ENCODE measurements at places on chromosomes 1 and 21.

GRCh38 chr1:207454046-207454964 is at the start of gene CR2:
TSS of gene CR2 (plus strand) at chr1:207454328. CDS start at chr1:207454419, 91 bp downstream.
- no peak for DNase-seq

DNA sequence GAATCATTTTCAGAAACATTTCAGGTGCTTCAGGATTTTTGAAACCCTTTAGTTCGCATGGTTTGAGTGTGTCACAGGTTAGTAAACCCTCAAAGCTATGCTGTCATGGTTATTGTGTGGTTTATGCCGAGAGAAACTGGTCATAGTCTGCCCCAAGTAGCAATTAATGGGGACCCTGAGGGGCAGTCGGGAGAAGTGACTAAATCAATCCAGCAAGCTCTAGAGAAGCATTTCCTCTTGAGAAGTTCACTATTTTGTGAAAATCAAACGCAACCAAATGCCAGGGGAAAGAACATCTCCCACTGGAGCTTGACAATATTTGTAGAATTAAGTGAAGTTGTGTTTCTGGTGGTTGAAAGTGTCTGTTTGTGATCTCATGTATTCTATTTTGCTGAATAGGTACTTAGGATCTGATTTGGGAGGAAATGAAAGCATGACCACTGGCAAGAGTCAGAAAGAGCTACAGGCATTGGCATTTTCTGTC is 63.0 kb upstream of the BACH1 start:
- no peak for DNase-seq

DNA sequence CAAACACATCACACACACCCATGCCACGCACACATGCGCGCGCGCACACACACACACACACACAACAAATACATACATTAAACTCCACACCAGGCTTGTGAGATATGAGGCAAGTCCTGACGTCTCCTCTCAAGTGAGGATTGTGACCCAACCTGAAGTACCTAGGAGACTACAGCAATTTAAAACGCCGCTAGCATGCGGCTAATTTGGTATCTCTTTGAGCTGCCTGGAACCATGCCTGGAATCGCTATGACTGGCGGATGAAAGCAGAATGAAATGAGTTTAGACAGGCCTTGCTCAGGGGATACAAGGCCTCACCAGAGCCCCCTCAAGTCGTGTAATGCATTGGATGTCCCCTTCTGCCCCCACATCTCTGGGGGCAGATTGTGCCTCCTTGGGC is 1.6 kb upstream of the RAB7B start:
- no peak for DNase-seq

- DNase-seq = no peak
These were observed 5.6 kb upstream of the PTCH2 start for GRCh38 chr1:44848456-44849181.

GRCh38 chr1:22553104-22553880 is 10.0 kb upstream of the EPHA8 start:
- no peak for DNase-seq

DNA sequence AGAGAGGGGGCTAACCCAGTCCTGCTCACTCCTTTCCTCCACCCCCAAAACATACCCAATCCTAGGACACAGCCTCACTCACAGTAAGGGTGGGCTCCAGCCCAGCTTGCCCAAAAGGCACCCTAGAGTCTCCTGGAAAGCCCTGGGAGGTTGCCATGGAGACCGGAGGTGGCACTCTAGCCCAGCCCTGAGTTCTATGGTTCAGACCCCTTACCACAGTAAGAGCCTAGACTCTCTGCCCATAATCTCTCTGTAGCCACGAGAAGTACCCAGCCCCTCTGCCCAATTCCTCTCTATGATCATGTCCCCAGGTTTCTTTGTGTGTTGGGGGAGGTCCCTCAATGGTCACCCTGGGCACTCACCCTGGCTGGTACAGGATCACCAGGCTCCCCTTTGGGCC is 14.4 kb downstream of the COL16A1 start:
- no peak for DNase-seq

DNA sequence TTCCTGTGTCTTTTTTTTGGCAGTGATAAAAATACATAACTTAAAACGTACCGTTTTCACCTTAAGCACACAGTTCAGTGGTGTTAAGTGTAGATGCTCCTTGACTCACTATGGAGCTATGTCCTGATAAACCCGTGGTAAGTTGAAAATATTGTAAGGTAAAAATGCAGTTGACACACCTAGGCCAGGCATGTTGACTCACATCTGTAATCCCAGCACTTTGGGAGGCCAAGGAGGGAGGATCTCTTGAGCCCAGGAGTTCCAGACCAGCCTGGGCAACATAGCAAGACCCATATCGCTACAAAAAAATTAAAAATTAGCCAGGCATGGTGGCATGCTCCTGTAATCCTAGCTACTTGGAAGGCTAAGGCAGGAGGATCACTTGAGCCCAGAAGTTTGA is 73.6 kb upstream of the COG2 start:
- DNase-seq = no peak
